Natural killer cell (primary cell): ENCODE measurements at places on chromosomes 11 and 22. TPM values are rescaled to one million over a fixed set of nuclear protein-coding genes. Genes with fewer than 3 reads are reported as not detected.

DNA sequence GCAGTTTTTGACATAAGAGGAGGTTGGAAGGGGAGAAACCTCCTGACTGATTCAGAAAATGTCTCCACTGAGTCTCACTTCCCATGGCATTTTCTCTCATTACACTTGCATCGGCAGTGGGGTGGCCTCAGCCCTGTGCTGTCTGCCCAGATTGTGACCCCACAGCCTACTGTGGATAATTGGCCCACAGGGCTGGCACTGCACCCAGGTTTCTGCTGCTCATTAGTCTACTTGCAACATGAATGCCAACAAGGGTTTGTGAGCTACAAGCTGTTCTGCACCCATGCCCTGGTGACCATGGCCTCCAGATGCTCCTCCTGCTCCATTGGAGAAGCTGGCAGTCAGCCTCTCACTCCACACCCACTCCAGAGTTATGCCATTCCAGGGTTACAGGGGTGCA, 296.0 kb downstream of the CTTN start:
- no peak for DNase-seq

DNA sequence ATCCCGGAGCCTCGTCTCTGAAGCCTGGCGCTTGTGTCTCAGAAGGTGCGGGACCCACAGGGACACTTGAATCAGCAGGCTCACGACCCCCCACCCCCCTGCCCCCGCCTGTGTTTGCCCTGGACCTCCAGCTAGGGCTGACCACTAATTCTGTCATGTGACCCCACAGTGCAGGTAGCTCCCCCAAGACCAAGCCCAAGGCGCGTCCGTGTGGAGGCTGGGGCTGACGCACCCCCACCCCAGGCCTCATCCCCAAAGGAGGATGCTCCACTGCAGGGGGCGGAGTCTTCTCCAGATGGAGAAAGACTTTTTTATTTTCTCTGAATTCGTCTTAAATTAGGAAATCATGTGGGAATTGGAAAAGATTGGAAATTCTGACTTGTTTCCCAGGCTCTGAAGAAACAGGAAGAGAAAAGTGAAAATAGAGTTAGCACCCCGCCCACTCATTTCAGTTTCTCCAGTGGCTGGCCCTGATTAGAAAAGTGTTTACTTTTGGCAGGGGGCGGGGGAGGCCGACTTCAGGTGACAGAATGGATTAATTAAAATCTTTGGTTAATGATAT, 1.0 kb upstream of the RELA start:
- peak; percentile 72 for DNase-seq

GRCh38 chr11:8209208-8209807, 40.5 kb upstream of the RIC3 start:
- DNase-seq, result no peak

- DNase-seq, result no peak
Observed at GRCh38 chr11:40302669-40303068, 1156.8 kb downstream of the LRRC4C start.

DNA sequence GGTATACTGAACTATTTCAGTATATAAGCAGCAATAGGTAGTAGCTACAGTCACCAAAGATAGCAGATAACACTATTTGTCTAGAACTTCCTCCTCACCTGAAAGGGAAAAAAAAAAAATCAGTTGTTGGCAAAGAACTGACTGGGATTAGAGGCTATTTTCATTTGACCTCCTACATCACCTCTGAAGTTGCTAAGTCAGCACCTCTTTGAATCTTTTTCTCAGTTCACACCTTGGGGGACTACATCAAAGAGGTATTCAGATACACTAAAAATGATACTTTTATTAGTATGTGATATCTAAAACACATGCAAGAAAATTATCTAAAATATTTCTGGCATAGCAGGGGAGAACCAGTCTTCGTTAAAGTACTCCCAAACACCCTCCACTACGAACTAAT, 16.2 kb downstream of the MSANTD2 start:
- DNase-seq, result no peak

DNA sequence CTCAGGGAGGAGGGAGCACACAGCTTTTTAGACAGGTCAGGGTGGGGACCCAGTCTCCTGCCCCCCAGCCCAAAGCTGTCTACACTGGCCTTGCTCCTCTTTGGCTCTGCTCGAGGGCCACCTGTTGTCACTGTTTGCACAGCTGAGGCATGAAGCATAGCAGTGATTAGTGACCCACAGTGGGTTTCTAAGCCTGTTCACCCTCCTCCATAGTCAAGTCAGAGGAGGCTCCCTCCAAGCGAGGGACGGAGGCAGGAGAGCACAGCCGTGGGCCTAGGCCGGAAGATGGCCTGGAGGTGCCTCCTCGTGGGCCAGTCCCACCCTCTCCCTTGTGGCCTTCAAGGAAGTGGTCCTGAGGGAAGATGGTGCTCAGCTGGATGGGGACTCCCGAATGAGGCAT, 241.1 kb downstream of the GRIK4 start:
- no peak for DNase-seq

The C11orf42 gene
- not detected for total RNA-seq

DNA sequence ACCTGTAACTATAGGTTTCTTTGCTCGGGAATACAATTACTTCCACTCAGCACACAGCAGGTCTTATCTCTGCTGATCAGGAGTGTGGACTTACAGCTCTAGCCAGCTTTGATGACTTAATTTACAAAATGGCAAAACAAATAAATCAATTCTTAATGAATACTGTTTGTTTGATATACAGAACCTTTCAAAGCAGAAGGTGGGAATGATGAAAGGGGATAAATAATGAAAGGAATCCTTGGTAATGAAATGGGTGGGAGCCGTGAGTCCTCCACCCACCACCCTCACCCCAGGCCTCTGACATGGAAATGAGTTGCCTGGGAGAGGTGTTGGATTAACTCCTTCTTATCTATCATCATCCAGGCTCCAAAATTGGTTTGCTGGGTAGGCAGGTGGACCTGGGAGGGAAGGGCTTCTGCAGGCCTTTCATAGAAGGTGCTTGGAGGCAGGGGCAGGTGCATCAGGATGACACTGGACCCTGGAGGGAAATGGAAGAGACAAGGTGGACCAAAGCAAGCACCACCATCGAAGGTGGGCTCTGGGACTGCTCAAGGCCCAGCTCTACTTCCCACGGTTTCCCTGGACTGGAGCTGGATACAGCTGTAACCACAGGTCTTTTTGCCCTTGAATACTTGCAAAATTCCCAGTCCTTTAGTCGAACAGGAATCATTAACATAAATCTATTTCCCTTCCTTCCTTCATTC, 23.0 kb downstream of the POU2AF1 start:
- DNase-seq, result no peak

DNA sequence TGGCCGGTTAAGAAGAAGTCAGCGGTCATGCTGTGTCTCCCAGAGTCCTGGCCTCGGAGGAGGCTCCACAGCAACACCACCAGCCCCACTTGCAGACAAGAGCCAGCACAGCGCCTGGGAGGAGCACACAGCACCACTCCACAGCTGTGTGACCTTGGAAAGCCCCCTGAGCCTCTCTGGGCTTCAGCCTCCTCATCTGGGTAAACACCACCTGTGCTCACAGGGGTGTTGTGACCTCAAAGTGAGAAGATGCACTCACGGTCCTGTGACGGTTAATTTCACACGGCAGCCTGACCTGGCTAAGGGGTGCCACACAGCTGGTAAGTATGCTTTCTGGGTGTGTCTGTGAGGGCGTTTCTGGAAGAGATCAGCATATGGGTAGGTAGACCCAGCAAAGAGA, 54.7 kb downstream of the PHF21B start:
- DNase-seq, result no peak

DNA sequence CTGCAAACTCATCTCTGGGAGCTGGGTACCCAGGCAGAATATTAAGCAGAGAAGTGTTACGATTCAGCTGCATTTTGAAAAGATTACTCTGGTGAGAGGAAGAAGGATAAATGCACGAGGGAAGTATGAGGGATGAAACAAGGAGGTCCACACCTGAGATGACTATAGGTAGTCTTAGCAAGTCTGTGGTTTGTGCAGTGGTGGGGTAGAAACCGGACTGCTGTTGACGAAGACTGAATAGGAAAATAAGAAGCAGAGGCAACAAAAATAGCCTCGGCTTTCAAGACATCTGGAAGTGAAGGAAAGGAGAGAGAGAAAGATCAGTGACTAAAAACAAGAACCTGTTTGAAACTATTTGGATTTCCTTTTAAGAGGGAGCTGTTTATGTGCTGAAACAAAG, 810.8 kb downstream of the OPCML start:
- DNase-seq, result no peak

The PRG3 gene
- total RNA-seq, result not detected

DNA sequence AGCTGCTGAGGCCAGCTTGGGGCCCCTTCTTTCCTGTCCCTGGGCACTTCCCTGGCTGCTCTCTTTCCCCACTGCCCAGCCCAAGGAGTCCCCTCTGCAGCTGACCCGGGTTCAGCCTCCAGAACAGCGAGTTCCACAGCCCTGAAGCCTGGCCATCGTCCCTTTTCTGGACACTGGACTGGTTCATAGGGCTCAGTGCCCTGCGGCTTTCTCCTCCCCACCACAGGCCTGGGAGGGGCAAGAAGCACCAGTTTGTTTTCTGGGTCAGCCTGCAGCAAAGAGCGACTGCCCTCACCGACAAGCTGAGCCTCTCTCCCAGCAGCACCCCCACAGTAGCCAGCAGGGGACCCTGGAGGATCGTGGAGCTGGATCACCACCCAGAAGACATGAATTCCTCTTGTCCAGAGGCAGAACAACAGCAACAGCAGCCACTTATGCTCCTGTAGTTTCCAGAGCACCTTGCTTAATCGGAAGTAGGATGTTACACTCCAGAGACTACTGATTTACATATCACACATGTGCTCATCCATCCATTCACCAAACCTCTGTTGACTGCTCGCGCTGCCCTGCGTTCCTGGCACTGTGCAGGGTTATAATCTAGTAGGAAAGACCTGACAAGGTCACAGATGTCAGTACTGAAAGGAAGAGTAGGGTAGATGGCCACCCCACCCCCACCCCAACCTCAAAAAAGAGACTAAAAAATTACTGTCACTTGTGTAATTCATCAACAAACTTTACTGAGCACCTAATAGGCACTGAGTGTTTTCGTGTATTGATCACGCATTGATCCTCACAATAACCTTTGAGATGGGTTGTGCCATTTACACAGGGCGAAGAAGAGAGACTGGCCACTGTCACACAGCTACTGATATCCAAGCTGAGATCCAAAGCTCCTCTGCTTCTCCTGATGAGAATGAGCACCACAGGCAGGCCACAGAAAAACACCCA, 13.0 kb upstream of the CXCR5 start:
- no peak for DNase-seq

- no peak for DNase-seq
Observed at GRCh38 chr11:132471466-132471865, 1060.8 kb downstream of the OPCML start.

The CALCB gene
- 0.27 TPM for total RNA-seq

DNA sequence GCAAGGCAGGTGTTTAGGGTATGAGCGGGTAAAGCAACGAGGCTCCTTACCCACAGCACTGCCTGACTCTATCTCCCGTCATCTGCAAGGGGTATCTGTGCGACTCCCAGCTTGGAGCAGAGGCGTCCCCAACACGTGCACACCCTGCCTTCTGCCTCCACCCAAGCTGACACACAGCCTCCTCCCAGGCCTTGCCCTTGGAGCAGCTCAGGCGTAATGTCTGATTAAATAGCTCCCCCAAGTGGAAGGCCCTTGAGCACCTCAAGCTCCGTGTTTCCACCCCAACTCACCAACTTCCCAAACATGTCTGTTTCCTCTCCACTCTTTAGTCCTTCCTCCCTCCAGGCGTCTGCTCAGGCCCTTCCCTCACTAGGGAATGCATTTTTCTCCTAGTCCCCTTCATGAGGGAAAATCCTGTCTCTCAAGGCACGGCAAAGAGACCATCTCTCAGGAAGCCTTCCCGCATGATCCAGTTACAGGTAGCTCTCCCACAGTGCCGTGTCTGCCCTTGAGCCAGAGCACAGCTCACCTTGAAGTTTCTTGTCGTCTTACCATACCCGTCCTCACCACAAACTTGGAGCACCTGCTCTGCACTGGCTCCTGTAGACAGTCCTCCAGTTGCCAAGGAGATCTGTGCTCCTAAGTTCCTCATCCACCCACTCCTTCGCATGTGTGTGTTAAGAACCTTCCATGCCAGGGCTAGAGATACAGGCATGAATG, 15.8 kb downstream of the CYB5R2 start:
- DNase-seq, result no peak

The PGA5 gene
- not detected for total RNA-seq

The ALDH3B1 gene
- 4.0 TPM for total RNA-seq

The LDHAL6A gene
- total RNA-seq, result 0.15 TPM

DNA sequence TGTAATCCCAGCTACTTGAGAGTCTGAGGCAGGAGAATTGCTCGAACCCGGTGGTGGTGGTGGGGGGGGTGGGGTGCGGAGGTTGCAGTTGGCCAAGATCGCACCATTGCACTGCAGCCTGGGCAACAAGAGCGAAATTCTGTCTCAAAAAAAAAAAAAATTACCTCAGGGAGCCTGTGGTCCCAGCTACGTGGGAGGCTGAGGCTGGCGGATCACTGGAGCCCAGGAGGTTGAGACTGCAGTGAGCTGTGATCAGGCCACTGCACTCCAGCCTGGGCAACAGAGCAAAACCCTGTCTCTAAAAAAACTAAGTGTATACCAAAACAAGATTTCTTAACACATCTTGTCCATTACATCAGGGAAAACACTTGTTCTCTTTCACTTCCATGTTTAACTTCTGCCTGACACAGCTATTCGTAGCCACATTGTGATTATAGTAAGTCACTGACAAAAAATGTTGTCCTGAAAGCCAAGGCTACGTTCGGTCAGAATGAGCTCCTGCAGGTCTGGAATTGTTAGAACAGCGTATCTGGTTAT, 1.4 kb downstream of the TMEM80 start:
- no peak for DNase-seq

DNA sequence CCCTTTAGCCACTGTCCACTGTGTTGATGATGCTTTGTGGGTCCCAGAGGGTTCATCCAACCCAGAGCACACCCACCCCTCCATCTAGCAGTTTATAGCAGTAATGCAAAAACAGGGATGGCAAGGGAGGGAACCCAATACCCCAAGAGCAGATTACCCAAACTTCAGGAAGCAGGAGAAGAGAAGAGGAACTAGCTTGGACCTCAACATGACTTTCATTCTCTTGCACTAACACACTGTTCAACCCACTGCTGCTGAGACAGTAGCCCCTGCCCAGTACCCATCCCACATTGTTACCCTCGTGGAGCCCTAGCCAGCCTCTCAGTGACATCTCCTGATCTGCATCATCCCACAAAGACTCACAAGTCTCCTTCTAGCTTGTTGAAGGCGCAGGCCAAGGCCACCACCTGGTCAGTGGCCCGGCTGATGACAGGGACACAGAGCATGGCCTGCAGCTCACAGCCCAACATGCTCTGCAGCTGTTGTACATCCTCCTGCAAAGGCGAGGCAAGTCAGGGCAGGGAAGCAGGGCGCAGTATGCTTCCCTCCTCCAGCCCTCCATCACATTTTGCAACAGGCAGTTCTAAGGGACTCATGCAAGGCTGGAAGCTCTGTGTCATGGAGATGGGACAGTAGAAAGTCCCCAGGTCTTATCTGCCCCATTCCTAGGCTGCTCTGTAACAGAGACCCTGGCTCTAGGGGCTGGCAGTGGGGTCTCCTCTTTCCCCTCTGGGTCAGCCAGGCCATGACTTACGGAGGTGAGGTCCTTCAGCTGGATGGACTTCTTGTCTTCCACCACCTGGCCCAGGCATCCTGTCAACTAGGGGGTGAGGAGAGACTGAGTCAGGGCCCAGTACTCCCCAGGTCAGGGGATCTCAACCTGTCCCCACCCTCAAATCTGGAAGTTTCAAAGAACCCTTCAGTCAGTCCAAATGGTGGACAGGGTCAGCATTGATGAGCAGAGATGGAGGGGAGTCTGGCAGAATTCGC, 85.5 kb downstream of the PDE2A start:
- no peak for DNase-seq

The CELSR1 gene
- total RNA-seq, result 0.89 TPM

The MS4A1 gene
- 7.1 TPM for total RNA-seq

GRCh38 chr22:44876921-44877320, 124.5 kb downstream of the ARHGAP8 start:
- DNase-seq, result no peak

The DDX25 gene
- total RNA-seq, result not detected
